ENCODE measurements at places on chromosomes 7 and 10.

- DNase-seq, result no peak
Measured at GRCh38 chr7:100949933-100950443, 654 bp downstream of the MUC3A start.

DNA sequence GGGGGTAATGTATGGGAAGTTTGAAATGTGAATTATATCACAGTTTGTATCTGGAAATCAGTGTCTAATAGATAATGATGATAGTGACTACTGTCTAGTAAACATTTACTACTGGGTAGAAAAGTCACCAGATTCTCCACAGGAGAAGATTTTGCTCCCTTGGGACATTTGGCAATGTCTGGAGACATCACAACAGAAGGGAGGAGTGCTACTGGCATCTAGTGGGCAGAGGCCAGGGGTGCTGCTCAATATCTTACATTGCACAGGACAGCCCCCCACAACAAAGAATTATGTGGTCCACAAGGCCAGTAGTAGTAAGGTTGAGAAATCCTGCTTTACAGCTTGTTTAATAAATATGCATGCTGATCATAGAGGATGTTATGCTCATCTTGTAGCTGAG lies 92.3 kb upstream of the PRPS1L1 start:
- no peak for DNase-seq

- DNase-seq, result no peak
Measured at GRCh38 chr10:127735723-127736221, 1.2 kb upstream of the FOXI2 start.

GRCh38 chr7:4144811-4145510 lies 537.1 kb upstream of the FOXK1 start:
- no peak for DNase-seq

- DNase-seq, result no peak
Measured at GRCh38 chr7:79284211-79284610, 169.3 kb downstream of the MAGI2 start.

DNA sequence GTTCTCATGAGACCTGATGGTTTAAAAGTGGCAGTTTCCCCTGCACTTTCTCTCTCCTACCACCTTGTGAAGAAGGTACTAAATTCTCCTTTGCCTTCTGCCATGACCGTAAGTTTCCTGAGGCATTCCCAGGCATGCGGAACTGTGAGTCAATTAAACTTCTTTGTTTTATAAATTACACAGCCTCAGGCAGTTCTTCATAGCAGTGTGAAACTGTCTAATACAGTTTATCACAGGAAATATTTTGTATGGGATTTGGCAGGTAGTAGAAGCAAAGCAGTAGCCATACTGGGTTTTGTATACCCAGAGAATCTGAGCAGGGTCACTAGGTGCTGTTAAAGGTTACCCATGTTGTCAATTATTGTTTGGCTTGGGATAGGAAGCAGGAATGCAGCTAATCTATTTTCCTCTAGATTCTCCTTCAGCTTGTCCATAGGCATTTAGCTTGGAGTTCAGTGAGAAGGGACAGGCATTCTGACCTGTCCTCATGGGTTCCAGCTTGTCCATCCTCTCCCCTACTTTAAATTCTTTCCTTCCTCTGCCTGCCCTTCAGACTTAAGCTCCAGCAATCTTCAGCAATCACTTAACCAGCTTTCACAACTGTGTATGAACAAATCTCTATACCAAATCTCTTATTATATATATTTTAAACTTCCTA lies 186.7 kb downstream of the PCLO start:
- DNase-seq, result no peak

DNA sequence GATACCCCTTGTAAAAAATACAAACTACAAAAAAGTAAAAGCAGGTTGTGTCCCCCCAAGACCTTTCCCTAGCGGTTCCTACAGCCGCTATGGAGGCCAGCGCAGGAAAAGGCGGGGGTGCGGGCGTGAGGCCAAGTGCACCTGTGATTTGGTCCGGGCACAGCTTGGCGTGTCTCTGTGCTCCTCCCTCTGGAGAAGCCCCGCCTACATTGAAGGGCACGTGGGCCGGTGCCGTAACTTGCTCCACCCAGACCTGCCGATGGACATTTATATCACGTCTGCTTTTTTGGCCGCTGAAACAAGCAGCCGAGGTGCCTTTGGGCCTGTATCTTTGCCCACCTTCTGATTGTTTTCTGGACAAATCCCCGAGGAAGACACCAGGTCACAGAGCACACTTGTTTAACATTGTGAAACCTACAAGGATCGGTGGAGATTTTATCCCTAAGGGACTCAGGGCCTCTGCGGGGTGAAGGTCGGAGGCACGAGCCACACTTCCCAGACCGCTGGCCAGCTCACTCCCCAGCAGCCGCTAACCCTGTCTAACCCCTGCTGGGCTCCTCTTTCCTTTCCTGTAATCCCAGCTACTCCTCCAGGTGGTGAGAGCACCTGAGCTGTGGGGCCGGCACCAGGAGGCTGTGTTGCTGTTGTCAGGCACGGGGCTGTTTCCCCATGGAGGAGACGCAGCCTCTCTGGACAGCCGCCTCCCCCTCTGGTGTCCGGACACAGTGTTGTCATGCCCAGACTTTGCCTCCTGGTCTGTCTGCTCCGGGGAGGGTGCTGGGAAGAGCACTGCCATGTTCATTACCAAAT lies 18.8 kb upstream of the INPP5A start:
- no peak for DNase-seq

GRCh38 chr7:21028186-21028585 lies 241.5 kb upstream of the SP8 start:
- no peak for DNase-seq

DNA sequence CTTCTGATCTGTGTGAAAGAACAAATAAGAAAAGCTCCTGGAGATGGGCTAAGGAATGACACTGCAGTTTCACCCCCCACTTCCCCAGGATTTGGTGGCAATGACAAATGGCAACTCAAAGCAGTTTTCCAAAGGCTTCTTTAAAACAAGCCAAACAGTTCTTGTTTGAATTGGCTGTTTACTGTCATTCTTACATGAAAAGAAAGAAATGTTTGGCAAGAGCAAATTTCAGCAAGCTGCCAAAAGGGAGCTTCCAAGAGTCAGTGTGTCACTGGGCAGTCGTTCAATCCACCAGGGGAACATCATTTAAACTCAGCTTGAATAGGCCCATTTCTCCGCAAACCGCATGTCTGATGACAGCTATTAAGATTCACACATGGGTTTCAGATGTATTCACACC lies 119.0 kb upstream of the RHOBTB1 start:
- no peak for DNase-seq

GRCh38 chr10:118986815-118987790 lies 42.4 kb upstream of the NANOS1 start:
- DNase-seq, result no peak

DNA sequence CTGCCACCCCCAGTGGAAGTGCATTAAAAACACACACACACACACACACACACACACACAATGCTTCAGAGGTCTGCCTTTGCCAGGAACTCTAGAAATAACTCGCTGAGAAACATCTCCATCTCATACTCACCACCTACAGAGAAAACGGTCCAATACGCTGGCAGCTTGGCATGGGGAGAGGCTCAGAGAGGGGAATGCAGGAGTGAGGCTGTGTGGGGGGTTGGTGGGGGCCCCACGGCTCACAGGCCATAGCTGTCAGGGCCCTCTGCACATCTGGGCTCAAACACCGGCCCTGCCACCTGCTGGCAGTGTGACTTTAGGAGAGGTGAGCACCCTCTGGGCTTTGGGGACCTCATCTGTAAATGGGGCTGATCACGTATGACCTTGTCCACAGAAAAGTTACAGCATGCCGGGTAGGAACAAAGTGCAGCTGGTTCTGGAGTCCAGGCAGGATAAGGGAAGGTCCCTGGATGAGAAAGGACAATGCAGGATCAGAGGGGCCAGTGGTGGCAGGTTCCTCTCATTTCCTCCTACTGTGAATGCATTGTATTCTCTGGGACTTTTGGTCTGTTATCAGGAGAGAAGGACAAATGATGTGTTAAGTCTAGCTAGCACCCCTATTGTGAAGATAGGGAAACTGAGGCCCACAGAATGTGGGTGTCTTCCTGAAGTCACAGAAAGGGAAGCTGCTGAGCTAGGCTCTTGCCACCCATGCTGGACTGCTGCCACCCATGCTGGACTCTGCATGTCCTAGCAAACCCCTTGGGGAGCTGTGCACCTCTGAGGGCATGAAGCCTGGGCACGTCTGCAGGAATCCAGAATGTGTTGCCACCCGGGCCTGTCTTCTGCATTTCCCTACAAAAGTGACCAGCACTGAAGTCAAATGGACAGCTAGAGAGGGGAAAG lies 404.6 kb downstream of the RPS24 start:
- no peak for DNase-seq

DNA sequence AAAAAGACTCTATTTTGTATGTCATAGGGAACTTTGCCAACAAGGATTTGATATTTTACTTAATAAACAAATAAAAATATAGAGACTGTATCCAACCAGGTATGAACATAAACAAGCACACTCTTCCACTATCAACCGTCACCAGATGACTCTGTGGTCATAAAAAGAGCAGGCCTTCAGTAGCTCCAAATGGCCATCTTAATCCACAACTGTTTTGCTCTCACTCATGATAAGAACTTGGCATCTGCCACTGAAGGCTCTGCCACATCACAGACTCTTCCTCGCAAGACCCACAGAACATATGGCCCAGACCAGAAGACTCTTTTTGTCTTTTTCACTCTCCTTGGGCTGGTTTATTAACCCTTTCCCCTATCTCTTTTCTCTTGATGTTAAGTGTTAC lies 98.7 kb upstream of the POM121L12 start:
- no peak for DNase-seq

- DNase-seq, result no peak
Measured at GRCh38 chr10:14836208-14836607, 1.6 kb downstream of the CDNF start.

DNA sequence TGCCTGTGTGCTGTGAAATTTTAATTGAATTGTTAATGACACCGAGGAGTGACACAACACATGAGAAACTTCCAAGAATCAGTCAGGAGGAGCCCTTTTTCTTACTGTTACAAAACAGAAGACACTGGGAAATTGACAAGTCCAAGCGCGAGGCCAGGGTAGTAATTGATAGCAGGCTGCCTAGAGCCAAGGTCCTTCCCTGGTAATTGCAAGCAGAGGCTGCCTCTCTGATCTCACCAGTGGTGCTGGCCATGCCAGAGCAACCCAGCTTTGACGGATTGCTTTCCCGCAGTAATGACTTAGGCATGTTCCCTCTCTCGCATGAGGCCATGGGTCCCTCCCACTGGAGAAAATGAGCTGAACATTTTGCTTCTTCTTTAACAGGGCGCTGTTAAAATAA lies 111.5 kb downstream of the LRMDA start:
- DNase-seq, result no peak

GRCh38 chr7:142793156-142793555 lies 22.4 kb downstream of the PRSS2 start:
- DNase-seq, result no peak

DNA sequence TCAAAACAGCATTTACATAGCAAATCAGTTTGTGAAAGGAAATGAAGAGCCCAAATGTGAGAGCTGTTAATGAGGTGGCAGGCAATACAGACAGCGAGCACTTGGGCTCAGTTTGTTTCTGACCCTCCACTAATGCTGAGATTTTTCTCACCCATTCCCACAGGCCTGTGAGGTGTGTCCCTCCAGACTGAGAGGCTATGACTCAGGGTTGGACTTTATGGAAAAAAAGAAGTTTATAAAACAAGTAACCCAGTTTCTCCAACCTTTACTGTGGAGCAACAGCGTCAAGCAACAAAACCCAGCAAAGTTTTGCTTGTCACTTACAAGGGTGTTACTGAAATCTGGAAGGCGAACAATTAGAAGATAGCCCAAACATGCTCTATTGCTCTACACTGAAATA lies 4.9 kb upstream of the FEZF1 start:
- DNase-seq, result no peak

DNA sequence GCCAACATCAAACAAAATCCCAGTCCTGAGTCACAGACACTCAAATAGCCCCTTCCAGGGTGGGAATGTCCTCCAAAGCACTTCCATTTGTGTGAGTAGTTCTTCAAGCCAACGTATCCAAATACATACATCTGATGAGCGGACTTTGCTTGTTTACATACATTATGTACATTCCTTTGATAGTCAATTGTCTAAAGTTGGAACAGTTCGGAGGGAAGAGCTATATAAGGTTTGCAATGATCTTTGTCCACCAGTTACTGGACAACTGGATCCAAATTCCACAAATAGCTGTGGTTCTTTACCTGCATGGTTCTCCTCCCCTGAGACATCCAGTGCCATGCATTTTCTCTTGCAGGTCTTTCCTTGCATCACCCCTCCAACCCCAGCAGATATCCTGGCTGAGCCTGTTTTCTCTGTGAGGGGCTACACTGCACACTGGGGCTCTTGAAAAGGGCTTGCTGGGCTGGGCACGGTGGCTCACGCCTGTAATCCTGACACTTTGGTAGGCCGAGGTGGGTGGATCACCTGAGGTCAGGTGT lies 4.7 kb upstream of the MGMT start:
- no peak for DNase-seq

DNA sequence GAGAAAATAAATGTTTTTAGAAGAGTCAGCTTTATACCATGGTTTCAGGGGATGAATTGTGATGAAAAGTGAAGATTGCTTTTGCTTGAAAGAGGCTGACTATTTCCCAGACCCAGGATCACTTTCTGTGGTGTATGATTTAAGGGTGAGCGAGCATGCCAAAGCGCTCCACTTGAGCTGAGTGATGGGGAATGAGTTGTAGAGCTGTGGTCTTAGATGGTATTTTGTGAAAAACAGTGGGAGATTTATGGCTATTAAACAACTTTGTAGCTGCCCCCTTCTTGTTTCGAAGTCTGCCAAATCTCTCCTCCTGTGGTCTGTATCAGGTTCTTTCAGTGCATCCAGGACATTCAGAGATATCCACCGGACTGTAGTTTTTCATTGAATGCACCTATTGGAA lies 888.2 kb downstream of the LRMDA start:
- DNase-seq, result no peak

DNA sequence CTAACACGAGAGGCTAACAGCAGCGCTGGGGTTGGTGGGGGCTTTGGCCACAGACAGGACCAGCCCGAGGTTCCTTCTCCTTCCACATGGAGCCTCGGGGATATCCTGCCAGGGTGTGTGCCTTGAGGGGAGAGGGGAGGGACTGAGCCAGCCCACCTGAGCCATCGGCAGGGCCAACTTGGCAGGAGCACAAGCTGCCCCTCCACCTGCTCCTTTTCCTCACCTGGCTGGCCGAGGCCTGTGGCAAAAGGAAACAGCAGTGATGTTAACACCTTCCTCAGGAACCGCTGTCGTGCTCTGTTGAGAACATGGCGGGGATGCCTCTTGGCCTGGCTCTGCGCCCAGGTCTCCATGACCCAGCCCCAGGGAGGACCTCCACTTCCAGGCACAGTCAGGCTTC lies 255.1 kb upstream of the PPP2R2D start:
- DNase-seq, result no peak

DNA sequence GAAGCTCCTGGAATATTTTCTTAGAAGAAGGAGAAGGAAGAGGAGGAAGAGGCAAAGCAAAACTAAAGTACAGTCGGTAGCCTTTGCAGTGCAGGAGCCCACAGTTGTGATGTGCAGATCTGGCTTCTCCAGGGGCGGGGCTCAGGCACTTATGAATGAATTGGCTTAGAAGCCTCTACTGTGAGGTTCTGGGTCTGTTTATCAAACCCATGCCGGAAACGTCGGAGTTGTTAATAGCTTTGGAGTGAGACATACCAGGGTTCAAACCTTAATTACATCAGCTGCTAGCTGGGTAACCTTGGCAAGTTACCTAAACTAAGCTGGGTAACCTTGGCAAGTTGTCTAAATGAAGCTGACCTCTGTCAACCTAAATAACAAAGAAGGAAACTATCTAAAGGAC lies 89.3 kb upstream of the PITRM1 start:
- no peak for DNase-seq

Measured in activated effector memory CD4-positive, alpha-beta T cell treated with Interleukin-2 at 50 U/mL for 16 hours (primary cell).